ENCODE measurements at places on chromosomes 12 and 14. TPM values are rescaled to one million over a fixed set of nuclear protein-coding genes. Genes with fewer than 3 reads are reported as not detected.
A peak's percentile ranks its signal among the peaks of the same experiment; 100 is the strongest.

Gene C14orf180
- total RNA-seq: 0.16 TPM

Gene BIN2
- total RNA-seq: 0.87 TPM

DNA sequence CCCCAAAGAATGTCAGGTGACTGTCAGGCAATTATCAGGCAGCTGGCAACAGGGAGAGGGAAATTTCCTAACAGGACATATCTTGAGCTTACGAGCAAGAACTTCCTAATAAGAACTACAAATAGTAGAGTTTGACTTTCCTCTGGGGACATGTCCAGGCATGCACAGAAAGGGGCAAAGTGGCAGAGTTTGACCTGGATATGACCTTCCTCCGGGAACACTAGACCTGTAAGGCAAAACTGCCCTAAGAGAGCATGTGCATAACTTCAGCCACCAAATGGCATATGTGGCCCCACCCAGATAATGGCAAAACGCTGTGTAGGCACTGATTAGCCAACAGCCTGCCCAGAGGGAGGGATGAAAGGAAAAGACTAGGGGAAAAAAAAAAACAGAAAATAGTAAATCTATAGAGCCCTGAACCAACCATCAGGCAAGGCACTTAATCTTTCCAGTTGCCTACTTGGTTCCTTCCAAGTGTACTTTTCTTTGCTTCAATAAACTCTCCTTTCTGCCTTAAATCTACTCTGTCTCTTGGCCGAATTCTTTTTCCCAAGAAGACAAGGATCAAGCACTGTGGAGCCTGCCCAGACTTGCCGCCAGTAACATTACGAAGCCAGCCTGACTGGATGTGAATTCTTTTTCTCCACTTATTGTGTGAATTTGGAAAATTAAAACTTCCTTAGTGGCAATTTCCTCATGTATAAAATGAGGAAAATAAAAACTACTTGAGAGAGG, 164.1 kb downstream of the SPTSSA start:
- H3K27me3 ChIP-seq: no peaks in the 10 kb centered on the region
- no peak overlapping the region for H3K27ac ChIP-seq
- DNase-seq: no peak
- H3K4me3 ChIP-seq: no peak overlapping the region
- H3K36me3 ChIP-seq: no peaks in the 10 kb centered on the region

Gene PGAM5
- 58.8 TPM for total RNA-seq

- H3K27me3 ChIP-seq: no peaks in the 10 kb centered on the region
- no peak overlapping the region for H3K27ac ChIP-seq
- DNase-seq: no peak
These were observed 41.7 kb downstream of the ZCRB1 start for GRCh38 chr12:42284157-42284556.

DNA sequence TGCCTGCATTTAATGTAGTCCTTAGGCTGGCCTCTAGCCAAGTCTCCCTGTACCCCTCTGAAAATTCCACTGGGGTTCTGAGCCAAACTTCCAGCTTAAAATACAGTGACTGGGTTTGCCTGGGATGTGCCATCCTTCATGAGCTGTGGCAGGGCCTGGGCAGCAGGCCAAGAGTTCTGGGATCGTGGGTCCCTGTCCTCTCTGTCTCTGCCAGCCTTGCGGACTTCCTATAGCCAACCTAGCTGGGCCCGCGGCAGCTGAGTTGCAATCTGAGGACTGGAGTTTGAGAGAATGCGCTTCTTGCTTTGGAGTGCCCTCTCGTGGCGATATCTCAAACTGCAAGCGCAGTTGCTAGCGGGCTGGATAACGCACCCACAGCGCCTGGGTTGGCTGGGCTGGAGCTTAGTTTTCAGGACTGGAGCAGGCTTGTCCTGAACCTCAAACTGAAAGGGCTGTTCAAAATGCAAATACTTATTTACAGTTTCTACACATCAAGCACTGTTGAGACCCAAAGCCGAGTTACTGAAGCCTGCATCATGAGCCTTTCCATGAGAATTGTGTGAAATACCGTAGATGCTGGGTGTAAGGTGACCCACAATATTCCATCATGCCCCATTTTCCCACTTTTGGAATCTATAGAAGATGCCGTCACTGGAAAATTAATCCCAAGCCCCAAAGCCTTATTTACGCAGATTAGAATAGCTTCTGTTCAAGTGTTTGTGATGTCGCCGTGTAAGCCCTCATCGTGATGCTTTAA, 7.3 kb upstream of the IFI27L2 start:
- H3K36me3 ChIP-seq: no peaks in the 10 kb centered on the region
- DNase-seq: peak; percentile 61
- no peaks in the 10 kb centered on the region for H3K27me3 ChIP-seq

DNA sequence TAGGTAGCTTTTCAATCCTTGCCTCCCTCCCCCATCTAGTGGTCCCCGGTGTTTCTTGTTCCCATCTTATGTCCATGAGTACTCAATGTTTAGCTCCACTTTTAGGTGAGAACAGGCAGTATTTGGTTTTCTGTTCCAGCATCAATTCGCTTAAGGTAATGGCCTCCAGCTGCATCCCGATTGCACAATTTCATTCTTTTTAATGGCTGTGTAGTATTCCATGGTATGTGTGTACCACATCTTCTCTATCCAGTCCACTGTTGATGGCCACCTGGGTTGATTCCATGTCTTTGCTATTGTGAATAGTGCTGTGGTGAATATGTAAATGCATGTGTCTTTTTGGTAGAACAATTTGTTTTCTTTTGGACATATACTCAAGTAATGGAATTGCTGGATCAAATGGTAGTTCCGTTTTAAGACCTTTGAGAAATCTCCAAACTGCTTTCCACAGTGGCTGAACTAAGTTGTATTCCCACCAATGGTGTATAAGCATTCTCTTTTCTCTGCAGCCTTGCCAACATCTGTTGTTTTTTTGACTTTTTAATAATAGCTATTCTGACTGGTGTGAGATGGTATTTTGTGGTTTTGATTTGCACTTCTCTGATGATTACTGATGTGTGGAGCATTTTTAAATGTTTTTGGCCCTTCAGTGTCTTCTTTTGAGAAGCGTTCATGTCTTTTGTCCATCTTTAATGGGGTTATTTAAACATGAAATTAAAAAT, 34.2 kb upstream of the ASPG start:
- H3K4me3 ChIP-seq: no peak overlapping the region
- H3K4me1 ChIP-seq: no peaks in the 10 kb centered on the region
- H3K27ac ChIP-seq: no peak overlapping the region
- no peak for DNase-seq

DNA sequence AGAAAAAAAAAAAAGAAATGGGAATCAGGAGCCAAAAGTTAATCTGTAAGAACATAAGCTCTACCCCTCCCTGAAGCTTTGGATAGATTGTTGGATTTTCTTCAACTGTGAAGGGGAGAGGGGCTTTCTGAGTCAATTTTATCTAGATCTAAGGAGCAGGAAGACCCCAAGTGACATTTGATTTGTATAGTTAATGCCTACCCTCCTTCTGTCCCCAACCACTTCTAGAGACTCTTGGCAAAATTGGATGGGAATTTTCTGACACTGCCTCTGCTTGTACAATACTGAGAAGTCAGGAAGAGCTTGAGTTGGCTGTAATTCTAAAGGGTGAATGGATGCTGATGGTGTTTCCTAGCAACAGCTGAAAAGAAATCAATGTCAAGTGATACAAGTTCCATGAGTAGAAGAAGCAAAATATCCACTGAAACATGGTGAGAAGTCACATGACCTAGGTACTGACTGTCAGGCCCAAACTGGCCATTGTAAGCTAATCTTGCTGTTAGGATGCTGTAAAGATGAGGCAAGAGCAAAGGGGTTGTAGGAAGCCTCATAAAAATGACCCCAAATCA, 42.2 kb downstream of the NDUFA12 start:
- H3K27me3 ChIP-seq: no peaks in the 10 kb centered on the region
- no peak overlapping the region for H3K4me3 ChIP-seq
- DNase-seq: no peak
- no peak overlapping the region for H3K27ac ChIP-seq
- no peaks in the 10 kb centered on the region for H3K4me1 ChIP-seq

Gene ZNF385A
- 17.0 TPM for total RNA-seq

Gene PCNX1
- 39.4 TPM for total RNA-seq

- H3K4me1 ChIP-seq: no peaks in the 10 kb centered on the region
- DNase-seq: no peak
- no peaks in the 10 kb centered on the region for H3K36me3 ChIP-seq
- no peak overlapping the region for H3K4me3 ChIP-seq
- H3K27ac ChIP-seq: no peak overlapping the region
These were observed 42.1 kb downstream of the SCARB1 start for GRCh38 chr12:124821252-124822200.

Gene FAM181A
- not detected for total RNA-seq

DNA sequence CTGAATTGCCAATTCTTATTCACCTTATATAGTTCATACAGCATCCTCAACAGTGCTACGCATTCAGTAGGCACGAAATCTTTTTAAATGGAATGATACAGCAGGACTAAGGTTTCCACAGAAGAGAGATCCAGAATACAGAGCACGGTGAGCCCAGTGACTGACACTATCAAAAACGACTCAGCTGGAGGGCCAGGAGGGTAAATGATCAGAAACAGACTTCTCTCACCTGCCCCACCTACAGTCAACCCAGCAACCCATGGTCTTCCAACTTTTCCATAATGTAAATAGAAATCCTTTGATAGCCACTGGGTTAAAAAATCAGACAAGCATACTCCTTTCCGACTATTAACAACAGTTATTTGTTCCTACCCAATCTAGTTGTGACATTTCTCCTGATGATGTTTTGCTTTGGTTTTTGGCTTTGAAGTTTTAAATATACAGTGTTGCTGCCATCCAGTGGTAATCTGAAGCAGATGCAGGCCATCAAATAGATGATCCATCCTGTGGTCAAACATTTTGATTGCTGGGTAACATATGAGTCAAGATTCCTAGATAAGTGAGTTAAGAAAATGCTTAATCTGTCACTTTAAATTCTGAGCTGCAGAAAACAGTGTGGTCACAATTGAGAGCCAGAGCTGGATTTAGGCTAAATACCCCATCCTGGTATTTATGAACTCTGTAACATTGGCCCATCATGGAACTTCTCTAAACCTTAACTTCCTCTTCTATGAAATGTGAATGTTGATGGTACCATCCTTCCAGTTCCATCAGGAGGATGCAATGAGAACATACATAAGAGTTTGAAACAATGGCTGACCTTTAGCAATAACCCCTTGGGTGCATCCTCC, 42.0 kb downstream of the GPHB5 start:
- DNase-seq: no peak
- H3K27ac ChIP-seq: no peak overlapping the region
- no peaks in the 10 kb centered on the region for H3K36me3 ChIP-seq
- H3K4me1 ChIP-seq: peaks cover 7% of the 10 kb centered on the region
- H3K27me3 ChIP-seq: no peaks in the 10 kb centered on the region

DNA sequence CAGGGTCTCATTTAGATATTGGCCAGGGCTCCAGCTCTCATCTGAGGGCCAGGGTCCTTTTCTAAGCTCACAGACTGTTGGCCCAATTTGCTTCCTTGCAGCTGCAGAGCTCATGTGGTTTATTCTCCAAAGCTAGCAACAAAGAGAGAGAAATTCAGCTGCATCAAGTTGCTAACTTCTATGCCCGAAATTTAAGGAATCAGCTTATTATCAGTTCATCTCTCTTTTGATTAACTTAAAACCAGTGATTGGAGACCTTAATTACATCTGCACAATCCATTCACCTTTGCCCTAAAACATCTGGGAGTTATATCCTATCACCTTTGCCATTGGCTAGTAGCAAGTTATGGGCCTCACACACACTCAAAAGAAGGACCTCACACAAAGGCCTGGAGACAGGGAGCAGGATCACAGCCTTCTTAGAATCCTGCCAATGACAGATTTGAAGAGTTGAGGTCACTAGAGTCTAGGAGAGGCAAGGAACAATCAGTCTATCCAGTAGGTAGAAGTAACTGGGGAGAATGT, 258.8 kb upstream of the GARIN6 start:
- H3K27me3 ChIP-seq: no peaks in the 10 kb centered on the region
- DNase-seq: no peak
- H3K4me1 ChIP-seq: no peaks in the 10 kb centered on the region
- H3K27ac ChIP-seq: no peak overlapping the region

- H3K36me3 ChIP-seq: peaks cover 37% of the 10 kb centered on the region
- no peak for DNase-seq
- no peaks in the 10 kb centered on the region for H3K27me3 ChIP-seq
These were observed 140.3 kb downstream of the GCH1 start for GRCh38 chr14:54762296-54762695.

DNA sequence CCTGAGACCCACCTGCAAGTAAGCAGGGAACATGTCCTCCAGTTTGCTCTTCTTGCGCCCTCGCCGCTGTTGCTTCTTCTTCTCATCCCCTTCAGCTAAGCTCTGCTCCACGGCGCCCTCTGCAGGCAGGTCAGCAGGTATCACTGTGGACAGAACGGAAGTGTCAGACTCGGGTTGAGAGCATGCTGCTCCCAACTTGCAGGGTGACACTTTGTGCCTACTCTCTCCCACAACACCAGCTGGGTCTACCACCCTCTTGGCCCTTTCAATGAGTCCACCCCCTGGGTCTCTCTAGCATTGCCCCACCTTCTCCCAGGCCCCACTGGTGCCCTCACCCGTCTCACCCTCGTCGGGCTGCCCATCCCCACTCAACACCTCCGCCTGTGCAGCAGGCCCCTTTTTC, 16.7 kb downstream of the KMT2D start:
- H3K27ac ChIP-seq: no peak overlapping the region
- no peaks in the 10 kb centered on the region for H3K4me1 ChIP-seq
- H3K36me3 ChIP-seq: no peaks in the 10 kb centered on the region
- H3K4me3 ChIP-seq: no peak overlapping the region

GRCh38 chr12:76611533-76611932, 52.0 kb upstream of the OSBPL8 start:
- no peaks in the 10 kb centered on the region for H3K27me3 ChIP-seq
- no peak for DNase-seq
- H3K36me3 ChIP-seq: no peaks in the 10 kb centered on the region

DNA sequence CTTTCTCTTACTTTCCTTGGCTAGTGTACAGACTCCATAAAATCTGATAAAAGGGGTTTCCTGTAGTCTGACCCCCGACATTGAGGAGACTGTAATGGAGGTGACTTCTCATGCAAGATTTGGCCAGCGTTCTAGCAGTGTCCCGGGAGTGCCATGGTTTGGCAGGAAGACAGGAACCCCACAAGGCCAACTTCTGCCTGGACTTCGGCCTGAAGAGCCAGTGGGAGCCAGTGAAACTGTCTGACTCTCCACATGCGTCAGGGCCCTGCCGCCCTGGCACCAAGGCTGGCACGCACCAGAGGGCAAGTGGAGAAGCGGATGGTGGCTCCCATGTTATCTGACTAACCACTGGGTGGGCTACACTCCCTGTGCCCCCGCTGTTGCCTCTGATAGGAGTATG, 70.5 kb downstream of the TMEM260 start:
- DNase-seq: no peak
- H3K27ac ChIP-seq: no peak overlapping the region
- no peaks in the 10 kb centered on the region for H3K27me3 ChIP-seq

- DNase-seq: no peak
- H3K27me3 ChIP-seq: no peaks in the 10 kb centered on the region
- no peak overlapping the region for H3K4me3 ChIP-seq
- no peaks in the 10 kb centered on the region for H3K4me1 ChIP-seq
- peaks cover 29% of the 10 kb centered on the region for H3K36me3 ChIP-seq
These were observed 32.9 kb upstream of the SYCP3 start for GRCh38 chr12:101772012-101772775.
